ENCODE measurements at places on chromosomes 16 and 17. TPM values are rescaled to one million over a fixed set of nuclear protein-coding genes. Genes with fewer than 3 reads are reported as not detected.

DNA sequence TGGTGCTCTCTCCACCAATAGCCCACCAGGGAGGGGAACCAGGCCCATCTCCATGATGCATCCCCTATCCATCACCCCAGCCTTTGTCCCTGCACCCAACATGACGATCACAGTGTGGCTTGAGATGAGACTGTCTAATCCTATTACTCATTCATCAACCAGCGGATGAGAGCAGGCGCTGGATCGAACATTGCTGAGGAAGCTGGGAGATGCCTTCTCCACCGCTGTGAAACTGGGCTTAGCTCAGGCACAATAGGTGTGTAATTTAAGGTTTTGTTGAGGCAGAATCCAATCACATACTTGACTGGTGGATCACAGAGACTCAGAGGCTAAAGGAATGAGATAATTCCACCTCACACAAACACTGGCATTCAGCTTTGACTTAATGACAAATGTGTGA, 64.6 kb upstream of the IRX3 start:
- H3K36me3 ChIP-seq, result no peaks in the 10 kb centered on the region
- H3K4me3 ChIP-seq, result no peak overlapping the region
- peaks cover 4% of the 10 kb centered on the region for H3K27me3 ChIP-seq
- DNase-seq, result no peak
- no peak overlapping the region for H3K27ac ChIP-seq
- no peaks in the 10 kb centered on the region for H3K4me1 ChIP-seq

CDK5R1 gene
- 6.9 TPM for total RNA-seq

TMEM256 gene
- total RNA-seq, result 89.8 TPM

ZNF469 gene
- total RNA-seq, result 0.43 TPM

GRCh38 chr16:49441366-49441780, 67.8 kb downstream of the C16orf78 start:
- peaks cover 27% of the 10 kb centered on the region for H3K27me3 ChIP-seq
- no peak for DNase-seq

DNA sequence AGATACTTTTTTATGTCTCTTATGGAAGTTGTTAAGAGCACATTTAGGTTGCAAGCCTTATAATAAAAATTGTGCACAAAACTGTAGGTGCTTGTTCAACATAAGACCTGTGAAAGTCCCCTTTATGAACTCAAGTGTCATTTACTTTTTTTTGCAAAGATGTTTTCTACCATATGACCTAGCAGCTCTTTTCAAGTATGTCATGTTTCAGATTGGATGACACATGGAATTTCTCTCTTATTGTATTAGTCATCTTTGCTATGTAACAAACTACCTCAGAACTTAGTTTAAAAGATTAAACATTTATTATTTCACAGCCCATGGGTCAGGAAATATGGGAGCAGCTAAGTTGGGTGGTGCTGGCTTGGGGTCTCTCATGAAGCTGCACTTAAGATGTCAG, 57.9 kb downstream of the PHKB start:
- peaks cover 9% of the 10 kb centered on the region for H3K36me3 ChIP-seq
- H3K4me3 ChIP-seq, result no peak overlapping the region
- no peaks in the 10 kb centered on the region for H3K27me3 ChIP-seq
- H3K4me1 ChIP-seq, result no peaks in the 10 kb centered on the region
- DNase-seq, result no peak

All from type B pancreatic cell (in vitro differentiated cells).